ENCODE measurements at places on chromosomes 13 and 19. TPM values are rescaled to one million over a fixed set of nuclear protein-coding genes. Genes with fewer than 3 reads are reported as not detected.
A peak's percentile ranks its signal among the peaks of the same experiment; 100 is the strongest.

- H3K4me3 ChIP-seq: no peak overlapping the region
- H3K36me3 ChIP-seq: no peaks in the 10 kb centered on the region
- no peak overlapping the region for H3K27ac ChIP-seq
- DNase-seq: no peak
Measured at GRCh38 chr13:106799781-106800335, 231.9 kb upstream of the ARGLU1 start.

The ZNF582 gene
- total RNA-seq: 5.0 TPM

The UPK1A gene
- 0.88 TPM for total RNA-seq

DNA sequence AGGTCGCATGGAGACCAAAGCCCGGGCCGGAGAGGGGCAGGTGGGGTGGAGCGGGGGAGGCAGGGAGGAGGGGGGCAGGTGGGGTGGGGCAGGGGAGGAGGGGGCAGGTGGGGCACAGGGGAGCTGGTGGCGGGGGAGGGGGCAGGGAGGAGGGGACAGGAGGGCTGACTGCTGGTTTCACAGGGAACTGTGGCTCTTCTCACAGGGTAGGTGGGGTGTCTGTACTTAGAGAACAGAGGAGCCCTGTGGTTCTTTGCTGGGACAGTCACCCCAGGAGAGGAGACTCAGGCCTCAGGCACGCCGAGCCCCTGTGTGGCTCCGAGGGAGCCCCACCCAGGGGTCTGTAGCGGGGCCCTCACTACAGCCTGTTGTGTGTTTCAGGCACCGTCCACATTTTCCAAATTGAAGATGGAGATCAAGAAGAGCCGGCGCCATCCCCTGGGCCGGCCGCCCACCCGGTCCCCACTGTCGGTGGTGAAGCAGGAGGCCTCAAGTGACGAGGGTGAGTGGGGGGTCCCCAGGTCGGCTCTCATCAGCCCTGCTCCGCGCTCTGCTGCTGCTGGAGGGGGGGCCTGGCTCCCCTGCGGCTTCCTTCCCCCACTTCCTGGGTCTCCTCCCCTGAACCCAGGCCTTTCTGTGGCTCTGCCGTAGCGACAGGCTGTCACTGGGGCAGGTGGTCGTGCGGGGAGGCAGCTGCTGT lies 162.7 kb downstream of the KDM4B start:
- peaks cover 21% of the 10 kb centered on the region for H3K4me1 ChIP-seq
- DNase-seq: peak; percentile 60
- H3K27me3 ChIP-seq: no peaks in the 10 kb centered on the region
- H3K27ac ChIP-seq: peak overlapping the region; percentile 95
- peaks cover 10% of the 10 kb centered on the region for H3K36me3 ChIP-seq

- no peak for DNase-seq
- peaks cover 3% of the 10 kb centered on the region for H3K27me3 ChIP-seq
- no peaks in the 10 kb centered on the region for H3K4me1 ChIP-seq
- no peak overlapping the region for H3K4me3 ChIP-seq
- H3K27ac ChIP-seq: no peak overlapping the region
- no peaks in the 10 kb centered on the region for H3K36me3 ChIP-seq
Measured at GRCh38 chr13:71851498-71852409, 15.2 kb downstream of the DACH1 start.

The SELENOV gene
- total RNA-seq: not detected

DNA sequence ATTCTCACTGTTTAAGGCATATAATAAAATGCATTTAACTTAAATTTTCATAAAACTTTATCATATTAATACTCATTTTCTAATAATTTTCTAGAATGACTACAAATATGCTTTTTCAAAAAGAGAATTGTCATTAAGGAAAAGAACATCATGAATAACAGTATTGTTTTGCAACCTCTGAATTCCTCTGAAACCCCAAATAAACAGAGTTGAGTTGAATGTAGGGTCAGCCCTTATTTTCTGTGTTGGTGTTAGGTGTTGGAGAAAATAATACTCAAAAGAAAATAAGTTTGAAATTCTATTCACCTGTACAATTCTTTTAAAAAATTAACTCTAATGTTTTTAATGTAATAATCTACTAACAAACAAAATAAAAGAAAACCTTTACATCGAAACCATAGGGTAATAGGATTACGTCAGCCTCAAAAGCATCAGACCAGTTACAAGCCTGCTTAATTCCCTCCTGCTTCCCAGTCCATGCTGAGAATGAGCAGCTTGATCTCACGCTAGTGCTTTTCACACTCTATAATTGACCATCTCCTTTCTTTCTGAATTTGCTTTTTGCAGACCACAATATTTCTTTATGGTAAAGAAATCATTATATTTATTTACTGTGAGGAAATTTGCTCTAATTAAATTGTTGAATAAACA lies 160.9 kb downstream of the PCDH9 start:
- DNase-seq: no peak
- H3K4me3 ChIP-seq: no peak overlapping the region
- H3K27ac ChIP-seq: no peak overlapping the region
- no peaks in the 10 kb centered on the region for H3K4me1 ChIP-seq
- no peaks in the 10 kb centered on the region for H3K27me3 ChIP-seq
- H3K36me3 ChIP-seq: no peaks in the 10 kb centered on the region

The FAM124A gene
- 0.23 TPM for total RNA-seq

DNA sequence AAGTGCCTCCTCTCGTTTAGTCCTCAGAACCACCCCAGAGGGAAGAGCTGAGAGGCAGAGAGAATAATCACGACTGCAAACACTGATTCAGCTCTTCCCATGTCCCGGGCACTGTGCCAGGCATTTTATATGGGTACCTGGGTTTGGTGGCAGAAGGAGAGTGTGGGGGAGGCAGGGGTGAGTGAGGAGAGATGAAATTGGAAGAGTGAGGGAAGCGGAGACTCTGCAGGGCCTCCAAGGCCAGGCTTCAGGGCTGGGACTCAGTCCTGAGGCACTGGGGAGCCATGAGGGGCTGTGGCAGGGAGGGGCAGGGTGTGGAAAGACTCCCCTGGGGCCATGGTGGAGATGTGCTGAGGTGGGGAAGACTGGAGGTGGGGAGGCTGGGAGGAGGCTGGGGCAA lies 8.7 kb downstream of the SYNGR4 start:
- no peaks in the 10 kb centered on the region for H3K4me1 ChIP-seq
- H3K27ac ChIP-seq: no peak overlapping the region
- no peak for DNase-seq
- H3K36me3 ChIP-seq: no peaks in the 10 kb centered on the region

- H3K27me3 ChIP-seq: peaks cover 5% of the 10 kb centered on the region
- H3K4me3 ChIP-seq: no peak overlapping the region
- no peaks in the 10 kb centered on the region for H3K4me1 ChIP-seq
- H3K36me3 ChIP-seq: no peaks in the 10 kb centered on the region
- DNase-seq: no peak
Measured at GRCh38 chr13:25688536-25688935, 316.8 kb downstream of the ATP8A2 start.

GRCh38 chr19:47350630-47351029 lies 1.5 kb downstream of the DHX34 start:
- H3K36me3 ChIP-seq: peaks cover 17% of the 10 kb centered on the region
- no peak for DNase-seq
- peak overlapping the region; percentile 24 for H3K27ac ChIP-seq
- H3K27me3 ChIP-seq: peaks cover 4% of the 10 kb centered on the region
- peaks cover 21% of the 10 kb centered on the region for H3K4me1 ChIP-seq

The VWA8 gene
- 21.1 TPM for total RNA-seq

GRCh38 chr19:752652-753517 lies 2.0 kb downstream of the MISP start:
- DNase-seq: no peak
- H3K4me3 ChIP-seq: no peak overlapping the region
- no peaks in the 10 kb centered on the region for H3K36me3 ChIP-seq
- no peak overlapping the region for H3K27ac ChIP-seq
- H3K4me1 ChIP-seq: no peaks in the 10 kb centered on the region

- H3K27ac ChIP-seq: no peak overlapping the region
- H3K36me3 ChIP-seq: peaks cover 3% of the 10 kb centered on the region
- peaks cover 35% of the 10 kb centered on the region for H3K4me1 ChIP-seq
- H3K4me3 ChIP-seq: no peak overlapping the region
Measured at GRCh38 chr19:42247640-42248199, 5.3 kb upstream of the GSK3A start.

DNA sequence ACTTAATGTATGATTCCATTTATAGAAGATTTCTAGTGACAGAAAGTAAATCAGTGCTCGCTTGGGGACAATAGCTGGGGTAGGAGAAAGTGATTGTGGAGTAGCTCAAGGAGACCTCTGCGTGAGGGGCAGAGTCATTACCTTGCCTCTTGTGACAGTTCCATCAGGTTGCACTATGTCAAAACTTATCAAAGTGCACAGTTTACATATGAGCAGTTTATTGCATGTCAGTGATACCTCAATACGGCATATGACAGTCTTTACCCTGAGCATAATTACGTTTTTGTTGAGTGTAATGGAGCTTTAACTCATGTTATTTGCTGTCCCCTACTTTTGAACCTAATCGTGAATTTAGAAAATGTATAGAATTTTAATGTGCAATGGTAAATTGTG lies 15.0 kb downstream of the ARHGEF7 start:
- no peak overlapping the region for H3K4me3 ChIP-seq
- no peak for DNase-seq
- no peak overlapping the region for H3K27ac ChIP-seq
- H3K27me3 ChIP-seq: peaks cover 26% of the 10 kb centered on the region
- no peaks in the 10 kb centered on the region for H3K36me3 ChIP-seq
- no peaks in the 10 kb centered on the region for H3K4me1 ChIP-seq

The PLEKHJ1 gene
- total RNA-seq: 71.3 TPM

DNA sequence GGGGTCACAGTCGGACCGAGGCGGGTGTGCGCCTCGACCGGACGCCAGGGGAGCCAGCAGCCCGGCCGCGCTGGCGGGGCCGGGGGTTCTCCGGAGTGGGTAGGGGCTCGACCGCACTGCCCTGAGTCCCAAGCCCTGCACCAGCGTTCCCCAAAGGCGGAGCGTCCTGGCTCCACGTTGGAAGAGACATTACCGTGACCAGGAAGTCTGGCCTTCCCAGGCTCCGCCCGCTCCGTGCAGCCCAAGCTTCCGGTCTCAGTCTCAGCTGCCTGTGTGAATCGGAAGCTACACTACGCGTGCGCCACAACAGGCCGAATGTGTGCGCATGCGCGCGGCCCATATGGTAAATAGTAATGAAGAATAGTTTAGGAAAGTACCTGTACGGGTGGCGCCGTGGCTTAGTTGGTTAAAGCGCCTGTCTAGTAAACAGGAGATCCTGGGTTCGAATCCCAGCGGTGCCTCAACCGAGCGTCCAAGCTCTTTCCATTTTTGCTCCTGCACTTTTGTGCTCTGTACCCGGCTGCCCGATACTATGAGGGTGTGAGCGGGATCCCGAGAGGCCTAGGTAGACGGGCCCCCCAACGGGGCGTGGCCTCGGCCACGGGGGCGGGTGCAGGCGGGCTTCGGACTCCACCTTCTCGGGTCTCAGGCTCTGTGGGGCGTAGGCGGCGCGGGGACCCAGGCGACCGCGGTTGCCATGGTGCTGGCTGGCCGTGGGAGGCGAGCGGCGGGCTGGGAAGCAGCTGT lies 17.3 kb upstream of the LRP3 start:
- peak overlapping the region; percentile 92 for H3K27ac ChIP-seq
- H3K4me3 ChIP-seq: peak overlapping the region; percentile 96
- peaks cover 19% of the 10 kb centered on the region for H3K4me1 ChIP-seq
- peaks cover 2% of the 10 kb centered on the region for H3K36me3 ChIP-seq

The DAND5 gene
- total RNA-seq: not detected

GRCh38 chr13:113078902-113079780 lies 26.4 kb upstream of the F7 start:
- H3K27ac ChIP-seq: no peak overlapping the region
- no peaks in the 10 kb centered on the region for H3K36me3 ChIP-seq
- H3K27me3 ChIP-seq: no peaks in the 10 kb centered on the region
- no peak overlapping the region for H3K4me3 ChIP-seq
- no peak for DNase-seq

DNA sequence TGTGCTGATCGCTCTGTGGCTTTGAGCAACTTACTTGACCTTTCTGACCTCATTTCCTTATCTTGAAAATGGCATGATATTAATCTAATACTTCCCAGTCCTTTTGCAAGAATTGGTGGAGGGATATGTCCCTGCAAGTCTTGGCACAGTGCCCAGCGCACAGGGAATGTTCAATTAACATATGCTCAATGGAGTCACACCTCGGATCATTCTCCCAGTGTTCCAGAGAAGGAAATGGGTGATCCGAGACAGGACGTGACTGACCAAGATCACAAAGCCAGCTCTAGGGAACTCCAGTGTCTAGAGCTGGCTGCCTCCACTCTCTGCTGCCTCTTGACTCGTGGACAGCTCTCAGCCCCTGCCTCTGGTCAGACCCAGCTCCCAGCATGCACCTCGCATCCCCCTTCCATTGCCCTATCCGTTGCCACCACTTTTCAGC lies 3.6 kb downstream of the CDC42EP5 start:
- no peak overlapping the region for H3K4me3 ChIP-seq
- H3K27ac ChIP-seq: no peak overlapping the region
- peaks cover 55% of the 10 kb centered on the region for H3K27me3 ChIP-seq
- peaks cover 6% of the 10 kb centered on the region for H3K4me1 ChIP-seq
- no peak for DNase-seq

The TYROBP gene
- 10.6 TPM for total RNA-seq

DNA sequence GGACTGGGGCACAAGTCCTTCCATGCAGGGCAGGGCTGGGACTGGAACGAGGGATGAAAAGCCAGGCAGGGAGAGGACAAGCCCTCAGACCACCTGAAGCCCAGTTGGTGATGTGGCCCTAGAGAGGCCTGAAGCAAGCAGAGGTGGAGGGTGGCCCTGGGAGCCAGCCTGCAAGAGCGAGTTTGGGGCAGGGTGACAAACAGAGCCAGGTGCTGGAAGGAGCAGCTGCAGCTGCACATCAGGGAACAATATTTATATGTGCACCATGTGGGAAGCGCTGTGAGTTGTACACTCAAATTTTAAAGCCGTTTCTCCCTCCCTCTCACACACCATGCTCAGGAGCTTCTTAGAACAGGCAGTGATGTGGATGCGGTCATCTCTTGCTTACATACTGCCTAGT lies 67.8 kb downstream of the FGF9 start:
- H3K27ac ChIP-seq: no peak overlapping the region
- no peaks in the 10 kb centered on the region for H3K36me3 ChIP-seq
- peaks cover 14% of the 10 kb centered on the region for H3K27me3 ChIP-seq
- no peak for DNase-seq
- no peaks in the 10 kb centered on the region for H3K4me1 ChIP-seq

The LCP1 gene
- 1,009 TPM for total RNA-seq

GRCh38 chr13:52944697-52945096 lies 83.9 kb upstream of the OLFM4 start:
- H3K4me1 ChIP-seq: no peaks in the 10 kb centered on the region
- H3K27me3 ChIP-seq: no peaks in the 10 kb centered on the region
- H3K27ac ChIP-seq: no peak overlapping the region
- no peak overlapping the region for H3K4me3 ChIP-seq
- no peaks in the 10 kb centered on the region for H3K36me3 ChIP-seq
- no peak for DNase-seq

The ACP7 gene
- total RNA-seq: not detected

The PODNL1 gene
- total RNA-seq: 1.4 TPM

The PRTN3 gene
- total RNA-seq: not detected

GRCh38 chr13:87884884-87885283 lies 213.7 kb downstream of the SLITRK5 start:
- H3K4me3 ChIP-seq: no peak overlapping the region
- DNase-seq: no peak
- H3K27ac ChIP-seq: no peak overlapping the region
- H3K27me3 ChIP-seq: no peaks in the 10 kb centered on the region
- H3K36me3 ChIP-seq: no peaks in the 10 kb centered on the region

GRCh38 chr13:72437458-72437857 lies 290.0 kb downstream of the MZT1 start:
- DNase-seq: no peak
- no peak overlapping the region for H3K4me3 ChIP-seq
- H3K36me3 ChIP-seq: no peaks in the 10 kb centered on the region
- H3K27me3 ChIP-seq: no peaks in the 10 kb centered on the region

GRCh38 chr13:46605825-46606554 lies 53.0 kb downstream of the LRCH1 start:
- H3K4me1 ChIP-seq: peaks cover 49% of the 10 kb centered on the region
- H3K27ac ChIP-seq: no peak overlapping the region
- no peaks in the 10 kb centered on the region for H3K27me3 ChIP-seq
- no peak overlapping the region for H3K4me3 ChIP-seq

Measured in activated naive CD8-positive, alpha-beta T cell treated with anti-CD3 and anti-CD28 coated beads, Interleukin-2, amount 10 ng/mL, durations not matched to agents 7 days and 5 days (primary cell).